Fibroblast of skin of right biceps (primary cell): ENCODE measurements at places on chromosomes 2 and 18.

- peak; percentile 97 for DNase-seq
Observed at GRCh38 chr2:217223222-217223930, 363.5 kb upstream of the TNP1 start.

DNA sequence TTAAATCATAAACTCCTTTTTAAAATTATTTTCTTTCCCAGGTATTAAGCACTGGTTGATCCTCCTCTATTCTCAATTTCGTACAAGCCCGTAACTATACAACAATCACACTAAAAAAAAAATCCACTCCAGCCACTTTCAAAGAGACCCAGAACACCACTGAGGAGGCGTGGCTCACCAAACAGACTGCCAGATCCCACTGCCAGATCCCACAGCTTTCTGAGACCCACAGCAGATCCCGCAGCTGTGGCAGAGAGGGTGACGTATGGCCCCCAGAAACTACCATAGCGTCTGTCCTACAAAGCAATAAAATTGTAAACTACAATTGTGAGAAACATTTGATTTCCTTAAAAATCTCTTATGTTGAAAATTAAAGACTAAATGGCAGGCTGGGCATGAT, 230.7 kb upstream of the PXDN start:
- DNase-seq = no peak

DNA sequence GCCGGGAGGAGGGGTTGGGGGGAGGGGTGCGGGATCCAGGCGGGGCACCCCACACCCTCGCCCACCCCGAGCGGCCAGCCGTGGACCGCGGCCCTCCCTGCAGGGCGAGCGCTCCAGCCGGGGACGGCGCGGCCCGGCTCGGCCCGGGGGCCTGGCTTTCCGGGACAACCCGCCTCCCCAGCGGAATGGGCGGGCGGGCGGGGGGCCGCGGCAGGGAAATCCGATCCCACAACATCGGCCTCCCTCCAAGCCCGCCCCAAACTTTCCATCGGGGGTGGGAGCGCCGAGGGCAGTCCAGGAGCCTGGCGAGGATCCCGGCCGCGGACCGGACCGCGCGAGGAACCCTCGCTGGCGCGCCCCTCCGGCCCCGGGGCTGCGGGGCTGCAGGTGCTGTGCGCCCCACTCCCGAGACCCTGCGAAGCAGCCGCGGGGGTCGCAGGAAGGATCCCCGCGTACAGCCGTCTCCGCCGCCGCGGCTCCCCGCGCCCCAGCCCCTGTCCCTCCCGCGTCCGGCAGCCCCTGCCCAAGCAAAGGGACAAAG, 529 bp downstream of the SEMA4C start:
- peak; percentile 81 for DNase-seq

DNA sequence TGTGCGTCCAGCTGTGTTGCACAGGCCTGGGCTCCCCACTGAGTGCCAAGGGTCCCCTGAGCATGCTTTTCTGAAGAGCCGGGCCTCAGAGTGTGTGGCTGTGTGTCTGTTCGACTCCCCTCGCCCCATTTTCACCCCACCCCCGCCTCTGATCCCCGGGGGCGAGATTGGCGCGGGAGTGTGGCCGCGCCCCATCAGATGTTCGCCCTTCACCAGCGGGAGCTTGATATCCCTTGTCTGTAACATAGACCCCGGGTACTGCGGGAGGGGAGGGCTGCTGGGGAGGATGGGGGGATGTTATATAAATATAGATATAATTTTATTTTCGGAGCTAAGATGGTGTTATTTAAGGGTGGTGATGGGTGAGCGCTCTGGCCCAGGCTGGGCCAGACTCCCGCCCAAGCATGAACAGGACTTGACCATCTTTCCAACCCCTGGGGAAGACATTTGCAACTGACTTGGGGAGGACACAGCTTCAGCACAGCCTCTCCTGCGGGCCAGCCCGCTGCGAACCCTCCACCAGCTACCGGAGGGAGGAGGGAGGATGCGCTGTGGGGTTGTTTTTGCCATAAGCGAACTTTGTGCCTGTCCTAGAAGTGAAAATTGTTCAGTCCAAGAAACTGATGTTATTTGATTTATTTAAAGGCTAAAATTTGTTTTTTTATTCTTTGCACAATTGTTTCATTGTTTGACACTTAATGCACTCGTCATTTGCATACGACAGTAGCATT, 1.5 kb downstream of the RHOB start:
- DNase-seq = peak; percentile 35

DNA sequence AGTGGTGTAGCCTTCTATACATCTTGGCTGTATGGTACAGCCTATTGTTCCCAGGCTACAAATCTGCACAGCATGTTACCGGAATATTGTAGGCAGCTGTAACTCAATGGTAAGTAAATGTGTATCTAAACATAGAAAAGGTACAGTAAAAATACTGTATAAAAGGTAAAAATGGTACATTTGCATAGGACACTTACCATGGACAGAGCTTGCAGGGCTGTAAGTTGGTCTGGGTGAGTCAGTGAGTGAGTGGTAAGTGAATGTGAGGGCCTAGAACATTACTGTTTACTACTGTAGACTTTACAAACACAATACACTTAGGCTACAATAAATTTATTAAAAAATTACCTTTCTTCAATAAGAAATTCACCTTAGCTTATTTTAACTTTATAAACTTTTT, 3.7 kb upstream of the MRPS9 start:
- DNase-seq = no peak

DNA sequence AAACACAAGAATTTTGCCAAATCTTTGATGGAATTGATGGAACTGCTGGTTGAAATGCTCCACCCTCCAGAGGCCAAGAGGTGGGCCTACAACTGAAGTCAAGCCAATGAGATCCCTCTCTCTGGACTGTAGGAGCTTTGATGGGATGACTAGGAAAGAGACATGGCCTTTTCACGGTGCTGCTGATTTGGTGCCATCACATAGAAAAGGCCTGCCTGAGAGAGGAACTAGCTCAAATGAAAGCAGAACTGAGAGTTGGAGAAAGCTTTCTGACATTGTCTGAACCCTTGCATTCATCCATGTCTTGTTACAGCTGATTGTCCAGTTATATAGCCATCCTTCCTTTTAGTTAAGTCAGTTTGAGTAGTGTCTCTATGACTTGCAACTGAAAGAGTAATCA, 283.8 kb upstream of the LYPD1 start:
- no peak for DNase-seq

GRCh38 chr2:122988395-122989221, 1036.5 kb upstream of the CNTNAP5 start:
- no peak for DNase-seq

DNA sequence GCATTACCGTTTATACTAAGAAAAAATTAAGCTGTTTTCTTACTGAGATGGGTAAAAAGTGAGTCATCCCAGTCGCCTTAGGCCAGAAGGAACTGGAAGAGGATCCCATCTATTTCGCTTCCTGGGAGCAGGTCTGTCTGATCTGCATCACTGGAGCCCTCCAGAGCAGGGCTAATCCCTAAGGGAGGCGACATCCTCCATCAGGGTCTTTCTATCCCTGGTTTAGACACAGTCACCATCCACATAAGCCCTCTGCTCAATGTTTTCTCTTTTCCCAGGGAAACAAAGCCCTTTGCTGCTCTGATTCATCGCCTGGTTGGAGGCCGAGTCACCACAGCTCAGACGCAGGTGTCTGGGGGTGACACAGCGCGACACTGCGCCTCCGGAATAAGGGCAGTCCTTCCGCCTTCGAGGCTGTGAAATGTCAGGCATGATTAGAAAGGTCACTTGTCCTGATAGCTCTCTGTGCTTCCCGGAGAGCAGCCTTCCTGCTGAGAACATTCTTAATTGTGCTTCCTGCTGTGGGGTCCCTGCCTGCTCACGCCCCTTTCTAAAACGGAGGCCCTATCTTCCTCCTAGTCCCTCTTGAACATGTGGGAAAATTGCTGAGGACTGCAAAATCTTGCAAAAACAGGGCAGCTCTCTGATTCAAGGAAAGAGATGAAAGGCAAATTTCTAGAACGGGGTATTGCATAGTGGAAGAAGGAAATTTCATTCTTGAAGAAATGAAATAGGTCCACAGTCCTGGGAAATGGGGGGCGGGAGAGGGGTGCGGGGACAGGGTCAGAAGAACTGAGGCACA, 56.3 kb downstream of the MARCHF4 start:
- peak; percentile 78 for DNase-seq

- DNase-seq = no peak
Observed at GRCh38 chr18:25976554-25976953, 113.9 kb downstream of the SS18 start.

- DNase-seq = no peak
Observed at GRCh38 chr2:71317060-71317459, 14.5 kb upstream of the ZNF638 start.

DNA sequence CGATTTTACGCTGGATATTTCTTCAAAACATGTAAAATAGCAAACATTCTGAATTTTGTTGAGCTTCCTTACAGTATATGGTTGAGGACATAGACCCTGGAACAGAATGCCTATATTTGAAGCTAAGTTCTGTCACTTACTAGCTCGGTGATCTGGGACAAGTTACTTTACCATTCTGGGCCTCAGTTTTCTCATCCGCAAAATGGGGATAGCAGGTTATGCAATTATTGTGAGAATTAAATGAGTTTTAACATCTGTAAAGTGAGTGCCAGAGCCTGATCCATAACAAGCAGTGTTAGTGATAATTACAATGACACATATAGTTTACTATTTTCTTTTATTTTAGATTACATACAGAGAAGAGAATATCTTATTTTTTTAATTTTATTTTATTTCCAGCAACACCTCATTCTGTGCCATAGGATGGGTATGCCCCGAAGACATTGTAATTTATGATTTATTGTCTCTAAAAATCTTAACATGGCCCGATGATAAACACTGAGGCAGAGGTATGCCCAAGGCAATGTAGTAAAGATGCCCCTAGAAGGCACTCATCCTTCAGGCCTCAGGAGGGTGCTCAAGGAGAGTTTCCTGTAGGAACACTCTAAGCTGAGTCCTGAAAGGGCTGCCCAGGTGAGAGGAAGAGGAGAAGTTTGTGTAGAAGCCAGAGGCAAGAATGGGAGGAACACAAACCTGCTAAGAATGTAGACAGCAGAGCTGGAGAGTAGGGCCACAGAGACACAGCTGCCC, 250.9 kb downstream of the BCL11A start:
- DNase-seq = no peak

GRCh38 chr18:9017905-9018227, 84.6 kb upstream of the NDUFV2 start:
- DNase-seq = peak; percentile 79

DNA sequence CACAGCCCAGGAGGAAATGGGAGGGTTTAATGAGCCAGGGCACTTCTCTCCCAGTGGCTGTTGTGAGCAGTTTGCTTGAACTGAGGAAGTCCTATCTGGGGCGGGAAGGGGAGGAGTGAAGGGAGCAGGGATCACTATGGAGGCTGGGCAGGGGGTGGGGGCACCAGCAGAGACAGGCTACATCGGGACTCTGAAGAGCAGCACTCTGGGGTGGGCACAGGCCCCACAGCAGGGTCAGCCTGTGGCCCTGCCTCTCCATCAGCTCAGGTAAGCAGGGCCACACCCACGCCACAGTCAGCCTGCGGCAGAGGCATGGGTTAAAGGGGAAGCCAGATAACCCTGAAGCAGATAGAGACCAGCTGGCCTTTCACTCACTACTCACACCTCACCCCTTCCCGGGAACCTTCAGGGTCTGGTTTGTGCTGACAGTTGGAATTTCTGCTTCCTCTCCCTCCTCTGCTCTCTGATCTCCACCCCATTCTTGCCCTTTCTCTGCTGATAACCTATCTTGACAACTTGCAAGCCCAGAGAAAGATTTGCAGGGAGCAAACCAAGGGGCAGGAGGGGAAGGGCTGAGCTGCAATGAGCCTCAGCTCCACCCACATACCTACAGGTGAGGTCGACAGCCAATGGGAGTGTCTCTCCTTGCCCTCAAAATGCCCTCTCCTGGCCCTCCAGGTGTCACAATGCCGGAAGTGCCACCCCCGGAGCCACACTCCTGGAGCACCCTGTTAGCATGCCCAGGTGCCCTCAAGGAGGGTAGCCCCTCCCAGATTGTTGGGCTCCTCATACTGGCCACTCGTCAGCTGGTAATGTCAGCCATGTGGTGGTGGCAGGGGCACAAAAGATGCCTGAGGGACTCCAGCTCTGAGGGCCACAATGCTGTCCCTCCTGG, 3.7 kb downstream of the SIGLEC15 start:
- DNase-seq = peak; percentile 30

DNA sequence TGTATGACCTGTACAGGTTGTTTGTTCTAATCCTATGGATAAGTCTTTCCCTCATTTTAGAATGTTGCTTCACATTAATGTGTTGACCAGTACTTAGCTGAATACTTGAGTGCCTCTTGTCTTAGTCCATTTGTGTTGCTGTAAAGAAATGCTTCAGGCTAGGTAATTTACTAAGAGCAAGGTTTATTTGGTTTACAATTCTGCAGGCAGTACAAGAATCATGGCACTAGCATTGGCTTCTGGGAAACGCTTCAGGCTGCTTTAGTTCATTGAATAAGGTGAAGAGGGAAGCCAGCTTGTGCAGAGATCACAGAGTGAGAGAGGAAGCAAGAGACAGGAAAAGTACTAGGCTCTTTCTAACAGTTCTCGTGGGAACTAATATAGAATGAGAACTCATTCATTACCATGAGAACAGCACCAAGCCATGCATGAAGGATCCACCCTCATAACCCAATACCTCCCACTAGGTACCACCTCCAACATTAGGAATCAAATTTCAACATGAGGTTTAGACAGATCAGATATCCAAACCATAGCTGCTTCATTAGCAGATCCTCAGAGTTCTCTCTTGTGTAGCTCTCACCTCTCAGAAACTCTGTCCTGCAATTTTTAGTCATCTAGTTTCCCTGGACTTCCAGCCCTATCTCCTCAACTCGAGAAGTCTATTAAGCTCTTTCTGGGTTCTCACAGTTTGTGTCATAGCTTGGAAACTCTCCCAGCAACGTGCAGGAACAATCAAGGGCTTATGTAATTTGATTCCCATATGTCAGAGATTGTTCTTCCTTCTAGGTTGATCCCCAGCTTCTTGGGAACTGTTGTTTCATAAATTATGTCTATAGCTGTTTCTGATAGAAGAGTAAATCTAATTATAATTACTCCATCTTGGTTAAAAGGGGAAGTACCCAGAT, 2082.3 kb upstream of the CELF4 start:
- DNase-seq = peak; percentile 84

DNA sequence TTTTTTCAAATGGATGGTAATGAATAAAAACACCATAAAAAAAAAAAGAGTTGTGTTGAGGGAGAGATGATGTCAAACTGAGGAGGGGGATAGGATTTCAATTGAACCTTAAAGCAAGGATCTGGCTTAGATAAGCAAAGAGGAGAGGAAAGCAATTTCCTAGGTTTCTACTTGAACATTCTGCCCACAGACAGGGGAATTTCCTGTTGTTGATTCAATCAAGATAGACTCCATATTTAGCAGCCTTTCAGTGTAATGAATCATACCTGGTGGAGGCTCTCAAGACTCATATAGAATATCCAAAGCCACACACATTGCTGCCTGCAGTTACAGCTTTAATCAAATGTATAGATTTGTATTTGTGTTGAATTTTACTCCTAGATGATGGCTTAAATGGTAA, 294.4 kb upstream of the PIK3C3 start:
- peak; percentile 56 for DNase-seq

- no peak for DNase-seq
Observed at GRCh38 chr2:59312029-59312428, 1070.9 kb upstream of the FANCL start.

GRCh38 chr18:51235009-51235789, 37.7 kb upstream of the MEX3C start:
- peak; percentile 44 for DNase-seq
